K562 (cell line): ENCODE measurements at places on chromosomes 5 and 9.

DNA sequence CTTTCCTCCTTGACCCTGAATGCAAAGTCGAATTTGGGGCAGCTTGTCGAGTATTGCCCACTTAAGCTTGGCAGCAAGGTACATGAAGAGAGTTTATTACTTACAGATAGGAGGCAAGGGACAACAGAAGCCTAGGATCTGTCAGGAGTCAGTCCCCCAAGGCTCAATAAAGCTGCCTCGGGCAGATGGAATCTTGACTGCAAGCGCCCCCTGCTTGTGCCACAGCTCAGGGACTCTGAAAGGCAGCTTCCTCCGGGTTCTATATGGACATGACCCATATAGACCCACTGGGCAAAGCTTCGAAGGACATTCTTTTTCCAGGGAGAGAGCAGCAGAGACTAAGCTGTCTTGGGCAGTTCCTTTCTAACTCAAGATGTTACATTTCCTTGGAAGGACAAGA is 971.5 kb downstream of the EFNA5 start:
- DNase-seq = no peak

DNA sequence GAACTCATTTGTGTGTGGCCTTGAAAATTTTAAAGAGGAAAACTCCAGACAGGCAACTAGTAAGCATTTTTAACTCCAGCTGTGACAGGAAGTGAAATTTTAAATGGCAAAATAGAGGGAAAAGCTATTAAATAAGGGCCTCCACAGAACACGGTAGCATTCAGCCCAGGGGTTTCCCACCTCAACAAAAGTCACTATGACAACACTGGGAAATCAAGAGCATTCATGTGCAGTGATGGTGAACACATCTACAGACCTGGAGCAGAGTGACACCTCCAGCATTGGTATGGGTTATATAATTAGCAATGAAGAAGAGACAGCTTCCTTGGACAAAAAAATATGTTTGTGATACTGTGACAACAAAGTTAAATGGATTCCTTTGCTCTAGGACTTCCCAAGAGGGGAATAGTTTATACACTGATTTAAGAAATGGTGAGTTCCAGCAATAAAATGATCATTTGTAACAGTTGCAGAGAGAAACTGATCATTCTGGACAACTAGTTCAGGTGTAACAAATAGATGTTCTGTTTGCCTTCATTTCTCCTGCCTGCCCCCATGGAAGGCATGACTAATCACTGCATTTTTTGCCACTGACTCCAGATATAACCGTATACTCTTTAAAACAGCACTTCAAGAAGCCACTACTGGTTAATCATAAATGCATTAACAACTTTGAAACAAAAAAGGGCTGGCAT is 93.3 kb upstream of the SLC44A1 start:
- DNase-seq = no peak

DNA sequence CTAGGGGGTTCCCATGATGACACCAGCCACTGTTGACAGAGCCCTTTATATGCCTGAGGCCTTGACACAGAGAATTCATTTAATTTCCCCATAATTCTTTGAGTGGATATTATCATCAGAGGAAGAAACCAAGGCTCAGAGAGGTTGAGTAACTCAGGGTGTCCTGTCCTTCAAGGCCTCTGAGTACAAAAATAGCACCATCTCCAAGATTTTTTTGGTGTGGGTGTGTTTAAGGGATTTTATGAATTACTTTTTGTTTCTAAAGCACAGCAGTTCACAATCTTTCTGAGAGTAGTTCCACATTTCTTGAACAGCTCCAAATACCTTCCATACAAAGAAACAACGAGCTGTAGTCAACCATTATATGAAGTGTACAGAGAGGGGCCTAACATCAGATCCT is 6.2 kb upstream of the GSN start:
- DNase-seq = no peak

GRCh38 chr5:36571401-36572042 is 34.9 kb upstream of the SLC1A3 start:
- DNase-seq = no peak

GRCh38 chr9:20692554-20692953 is 8.5 kb downstream of the FOCAD start:
- DNase-seq = peak; percentile 15

DNA sequence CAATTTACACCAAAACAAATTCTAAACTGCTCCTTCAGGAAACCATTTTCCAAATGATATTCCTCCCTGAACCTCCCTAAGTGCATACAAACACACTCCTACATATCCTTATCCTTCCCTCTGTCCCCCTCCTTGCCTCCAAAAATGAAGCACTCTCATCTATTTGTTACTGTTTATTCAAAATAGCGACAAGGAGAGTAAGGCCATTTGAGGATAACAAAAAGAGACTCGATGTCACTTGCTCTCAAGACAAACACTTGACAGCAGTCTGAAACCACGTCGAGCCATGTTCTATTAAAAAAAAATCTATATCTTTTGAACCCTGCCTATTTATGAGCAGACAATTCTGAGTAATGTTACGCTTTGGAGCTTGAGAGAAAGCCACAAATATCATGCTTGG is 547.9 kb downstream of the DTWD2 start:
- DNase-seq = no peak

DNA sequence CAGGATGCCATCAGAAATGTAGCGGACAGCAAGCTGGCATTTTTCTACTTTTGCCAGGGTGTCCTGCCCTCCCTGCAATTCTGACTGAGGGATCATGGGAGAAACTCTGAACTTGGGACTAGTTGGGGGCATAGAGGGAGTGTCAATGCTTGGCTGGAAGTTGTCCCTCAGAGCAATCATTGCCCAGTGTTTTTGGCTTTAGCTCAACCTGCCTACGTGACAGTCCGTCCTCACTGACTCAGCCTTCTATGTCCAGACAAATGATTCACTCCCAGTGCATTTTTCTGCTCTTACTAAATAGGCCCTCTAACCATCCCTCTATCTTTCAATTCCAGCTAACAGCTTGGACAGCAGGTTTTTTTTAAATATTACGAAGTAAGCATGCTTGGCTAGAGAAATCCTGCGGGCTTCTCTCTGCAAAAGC is 627.4 kb downstream of the TLR4 start:
- no peak for DNase-seq

DNA sequence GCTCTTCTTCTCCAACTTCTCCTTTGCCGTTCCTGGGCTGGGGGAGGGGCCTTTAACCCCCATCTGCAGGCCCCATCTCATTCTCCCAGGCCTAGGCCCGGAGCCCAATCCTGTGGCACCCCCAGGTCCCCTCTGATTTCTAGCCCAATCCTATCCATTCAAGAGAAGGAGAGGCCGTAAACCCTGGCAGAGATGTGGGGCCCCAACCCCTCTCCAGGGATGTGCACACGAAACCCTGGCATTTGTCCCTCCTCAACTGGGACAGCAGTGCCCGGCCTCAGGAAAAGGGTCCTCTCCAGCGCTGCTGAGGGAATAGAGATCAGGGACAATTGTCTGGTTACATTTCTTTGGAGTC is 24.2 kb upstream of the ADAMTS2 start:
- DNase-seq = no peak

DNA sequence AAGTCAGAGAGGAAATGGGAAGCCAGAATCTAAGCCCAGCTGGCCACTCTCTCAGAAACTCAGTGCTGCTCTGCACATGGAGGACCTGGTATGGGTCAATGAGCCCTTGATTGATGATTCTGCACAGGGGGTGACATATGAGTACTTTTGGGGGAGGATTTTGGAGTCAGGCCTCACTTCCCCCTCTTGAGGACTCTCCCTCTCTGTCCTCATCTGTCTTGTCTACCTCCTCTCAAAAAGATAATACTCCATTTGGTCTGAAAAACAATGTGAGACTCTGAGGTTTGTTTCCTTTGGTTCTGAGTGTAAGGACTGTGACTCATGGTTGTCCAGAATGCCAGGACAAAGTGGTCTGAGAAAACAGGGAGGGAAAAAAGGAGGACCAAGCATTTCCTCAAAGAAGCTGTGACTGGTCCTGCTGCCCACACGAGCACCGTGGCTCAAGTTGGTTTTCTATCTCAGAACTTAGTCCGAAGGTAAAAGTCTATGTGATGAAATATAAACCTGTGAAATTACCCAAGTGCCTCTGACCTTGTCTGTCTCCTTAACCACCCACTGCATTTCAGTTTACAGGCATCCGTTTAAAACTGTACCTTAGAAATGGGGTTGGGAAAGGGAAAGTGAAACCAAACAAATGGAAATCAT is 11.1 kb downstream of the TTC39B start:
- no peak for DNase-seq

DNA sequence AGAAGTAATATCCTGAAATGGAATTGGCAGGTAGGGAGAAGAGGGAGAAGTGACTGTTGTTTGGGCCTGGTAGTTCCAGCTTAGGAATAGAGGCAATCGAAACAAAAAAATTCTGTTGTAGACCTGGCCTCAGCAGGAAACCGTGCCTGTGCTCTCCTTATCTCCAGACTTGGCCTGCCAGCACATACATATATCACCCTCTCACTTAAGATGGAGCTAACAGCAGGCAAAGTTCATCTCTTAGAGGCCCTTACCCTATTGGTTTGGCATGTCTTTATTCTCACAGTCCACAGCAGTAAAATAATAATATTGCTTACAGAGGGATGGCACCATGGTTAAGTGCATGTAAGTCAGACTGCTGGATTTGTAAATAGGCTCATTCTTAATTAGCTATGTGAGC is 19.6 kb upstream of the TNC start:
- no peak for DNase-seq

DNA sequence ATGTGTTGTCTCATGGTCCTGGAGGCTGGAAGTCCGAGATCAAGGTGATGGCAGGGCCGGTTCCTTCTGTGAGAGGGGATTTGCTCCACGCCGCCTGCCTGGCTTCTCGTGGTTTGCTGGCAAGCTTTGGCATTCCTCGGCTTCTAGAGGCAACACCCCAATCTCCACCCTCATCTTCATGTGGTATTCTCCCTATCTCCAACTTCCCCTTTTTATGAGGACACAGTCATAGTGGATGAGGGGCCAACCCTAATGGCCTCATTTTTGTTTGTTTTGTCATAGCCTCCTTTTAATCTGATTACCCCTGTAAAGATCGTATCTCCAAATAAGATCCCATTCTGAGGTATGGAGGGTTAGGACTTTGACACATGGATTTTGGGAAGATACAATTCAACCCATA is 41.7 kb upstream of the CLK4 start:
- no peak for DNase-seq

DNA sequence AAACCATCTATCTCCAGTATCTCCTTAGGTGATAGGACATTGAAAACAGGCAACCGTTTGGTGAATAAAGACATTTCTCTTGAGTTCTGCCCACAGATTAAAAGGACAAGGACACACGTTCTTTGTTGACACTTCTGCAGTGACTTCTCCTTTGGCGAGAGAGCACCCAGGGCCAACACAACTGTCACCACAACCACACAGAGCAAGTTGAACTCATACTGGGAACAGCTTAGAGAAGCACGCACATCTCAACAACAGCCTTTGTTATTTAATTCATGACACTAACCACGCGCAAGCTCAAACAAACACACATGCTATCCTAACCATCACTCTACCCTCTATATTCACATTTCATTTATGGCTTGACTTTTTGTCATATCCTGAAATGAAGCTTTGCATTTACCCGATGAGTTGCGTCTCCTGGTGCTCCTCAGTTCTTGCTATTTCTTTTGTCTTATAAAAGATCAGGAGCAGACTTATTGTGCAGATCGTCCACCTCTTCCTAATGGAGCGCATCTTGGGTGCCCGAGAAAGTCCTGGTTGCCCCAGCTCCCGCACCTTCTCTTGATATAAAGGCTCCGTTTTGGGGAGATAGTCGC is 543 bp downstream of the ST8SIA4 start:
- peak; percentile 2 for DNase-seq

DNA sequence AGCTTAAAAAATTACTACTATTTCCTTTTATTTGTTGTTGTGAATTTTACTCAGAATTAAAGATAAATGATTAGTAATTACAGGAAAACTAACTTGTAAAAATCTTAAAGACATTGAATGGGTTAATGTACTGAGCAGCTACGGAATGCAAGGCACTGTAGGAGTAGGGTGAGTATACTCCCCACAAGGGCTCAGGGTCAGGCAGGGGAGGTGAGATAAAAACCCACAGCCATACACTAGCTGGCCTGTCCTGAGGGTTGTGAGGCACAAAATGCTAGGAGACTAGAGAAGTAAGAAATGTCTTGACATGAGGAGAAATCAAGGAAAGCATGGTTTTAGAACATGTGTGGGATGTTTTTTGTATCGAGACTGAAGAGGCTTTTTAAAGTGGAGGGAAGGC is 13.4 kb downstream of the ZBED3 start:
- peak; percentile 34 for DNase-seq

- no peak for DNase-seq
These were observed 77.9 kb downstream of the SEMA4D start for GRCh38 chr9:89419978-89420394.

GRCh38 chr5:87298692-87299362 is 31.1 kb downstream of the RASA1 start:
- no peak for DNase-seq

- DNase-seq = no peak
These were observed 311.7 kb upstream of the ZNF608 start for GRCh38 chr5:125057912-125058826.

DNA sequence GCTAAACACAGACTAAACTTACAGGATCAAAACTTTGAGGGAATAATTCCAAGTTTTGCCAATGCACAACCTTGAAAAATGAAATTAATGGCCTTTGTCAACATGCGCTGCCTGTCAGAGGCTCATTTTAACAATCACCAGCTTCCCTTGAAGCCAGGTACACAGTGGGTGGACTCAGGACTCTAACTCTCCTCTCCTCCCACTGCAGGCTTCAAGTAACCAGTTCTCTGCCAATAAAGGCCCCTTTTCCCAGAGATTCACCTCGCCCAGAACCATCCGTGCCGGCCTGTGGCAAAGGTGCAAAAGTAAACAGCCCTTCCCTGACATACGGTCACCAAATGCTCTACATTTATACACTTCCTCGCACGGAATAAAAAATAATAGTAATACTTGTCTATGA is 18.4 kb upstream of the FBP2 start:
- no peak for DNase-seq

- DNase-seq = no peak
These were observed 72.5 kb upstream of the TAF11L2 start for GRCh38 chr5:17425385-17426070.

- no peak for DNase-seq
These were observed 609.8 kb downstream of the IRX1 start for GRCh38 chr5:4205398-4205797.

DNA sequence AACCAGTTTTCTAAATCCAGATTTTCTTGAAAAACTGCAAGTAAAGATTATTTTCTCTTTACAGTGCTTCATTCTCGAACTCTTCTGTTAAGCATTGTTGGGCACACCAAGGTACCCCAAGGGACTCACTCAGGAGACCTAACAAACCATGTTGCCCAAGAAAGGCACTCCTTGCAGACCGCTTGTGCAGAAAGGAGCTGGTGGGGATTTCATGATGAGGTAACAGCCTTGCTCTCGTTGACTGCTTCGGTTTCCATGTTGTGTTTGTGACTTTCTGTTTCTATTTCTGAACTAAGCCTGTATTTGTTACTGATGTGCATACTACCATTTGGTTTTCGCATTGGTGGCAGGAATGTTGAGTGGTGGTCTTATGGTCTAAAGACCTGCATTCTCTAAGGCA is 266.6 kb upstream of the DAP start:
- DNase-seq = no peak

- no peak for DNase-seq
These were observed 3.4 kb downstream of the UGT3A1 start for GRCh38 chr5:35987776-35988175.
